COR-L47 (cell line): ENCODE measurements at places on chromosomes 13 and 19.

GRCh38 chr19:14050512-14050911, 11.4 kb downstream of the PALM3 start:
- no peak for DNase-seq

- no peak for DNase-seq
These were observed 70.3 kb downstream of the MAP4K1 start for GRCh38 chr19:38547421-38547820.

- no peak for DNase-seq
These were observed 1.7 kb downstream of the SSC5D start for GRCh38 chr19:55489711-55490477.

DNA sequence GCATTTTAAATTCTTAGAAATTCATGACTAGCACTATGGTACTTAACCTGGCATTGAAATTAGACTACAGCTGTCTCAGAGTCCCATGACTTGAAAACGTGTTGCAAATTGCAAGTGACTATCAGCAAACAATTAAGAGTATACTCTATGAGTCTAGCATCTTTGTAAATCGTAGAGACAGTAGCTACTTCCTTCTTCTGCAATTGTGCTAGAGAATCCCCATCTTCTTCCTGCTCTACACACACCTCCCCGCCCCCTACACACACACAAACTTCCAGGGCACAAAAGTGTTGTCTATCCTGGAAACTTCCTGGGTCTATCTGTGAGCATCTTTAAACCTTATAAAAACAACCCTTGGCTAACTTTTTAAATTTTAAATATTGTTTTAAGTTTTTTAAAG, 35.2 kb upstream of the MIR17HG start:
- DNase-seq: no peak
